Effector CD8-positive, alpha-beta T cell (primary cell): ENCODE measurements at places on chromosomes 1 and 21.
A peak's percentile ranks its signal among the peaks of the same experiment; 100 is the strongest.

DNA sequence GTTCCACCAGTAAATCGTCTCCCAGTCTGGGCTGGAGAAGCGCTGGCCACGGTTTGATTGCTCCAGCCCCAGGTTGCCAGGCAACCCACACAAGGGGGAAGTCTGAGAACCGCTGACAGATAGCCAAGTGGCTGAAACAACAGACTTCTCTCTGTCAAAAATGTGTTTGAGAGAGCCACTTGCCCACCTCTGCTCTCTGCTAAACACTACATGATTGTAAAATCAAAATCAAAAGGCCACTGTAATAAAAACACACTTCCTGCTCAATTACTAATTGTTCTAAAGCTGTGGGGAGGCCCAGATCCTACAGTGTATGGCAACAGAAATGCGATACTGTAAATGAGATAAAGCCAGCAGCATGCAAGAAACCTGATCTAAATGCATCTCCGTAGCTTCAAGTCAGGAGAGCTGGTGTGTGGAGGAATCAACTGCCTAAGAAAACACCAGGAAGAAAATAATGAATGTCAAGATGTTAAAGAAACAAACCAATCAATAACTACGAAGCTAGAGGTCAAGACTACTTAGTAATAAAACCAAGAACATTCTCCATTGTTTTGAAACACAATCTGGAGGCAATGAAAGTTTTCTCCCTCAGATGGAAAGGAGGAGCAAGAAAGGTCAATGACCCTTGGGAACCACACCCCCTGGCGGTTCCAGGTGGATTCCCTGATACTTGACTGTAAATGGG, 121.2 kb downstream of the SLC45A1 start:
- no peak for DNase-seq

- no peak for DNase-seq
These were observed 282.1 kb downstream of the RPS6KC1 start for GRCh38 chr1:213333121-213333520.

- peak; percentile 49 for DNase-seq
These were observed 9.1 kb downstream of the ITGB2 start for GRCh38 chr21:44911384-44912157.

GRCh38 chr1:16155537-16156410, at the start of gene EPHA2:
TSS of gene EPHA2 (minus strand) at chr1:16156069. CDS start at chr1:16155932, 137 bp downstream.
- DNase-seq = peak; percentile 21
